ENCODE measurements at places on chromosomes 5 and 9.

DNA sequence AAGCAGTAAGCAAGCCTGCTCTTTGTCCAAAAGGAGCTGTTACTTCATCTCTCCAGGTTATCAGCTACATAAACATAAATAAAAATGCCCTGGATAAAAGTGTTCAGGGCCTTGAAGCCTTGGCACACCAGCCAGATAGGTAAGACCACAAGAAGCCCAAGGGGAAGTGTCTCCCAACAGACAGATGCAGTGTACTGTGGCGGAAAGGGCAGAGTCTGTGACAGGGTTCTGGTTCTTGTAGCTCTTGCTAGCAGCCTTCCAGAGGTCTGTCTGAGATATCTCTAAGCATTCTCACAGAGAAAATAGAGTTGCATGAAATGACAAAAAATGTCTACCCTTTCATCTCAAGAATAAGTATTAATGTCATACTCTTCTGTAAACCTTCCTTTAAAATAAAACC is 30.1 kb downstream of the ISOC1 start:
- H3K27ac ChIP-seq, result no peak overlapping the region
- H3K4me1 ChIP-seq, result peaks cover 10% of the 10 kb centered on the region
- no peak overlapping the region for H3K4me3 ChIP-seq
- no peaks in the 10 kb centered on the region for H3K27me3 ChIP-seq
- DNase-seq, result no peak

GRCh38 chr9:26950521-26950920 is 3.5 kb upstream of the PLAA start:
- H3K27ac ChIP-seq, result no peak overlapping the region
- no peaks in the 10 kb centered on the region for H3K36me3 ChIP-seq
- DNase-seq, result no peak
- no peak overlapping the region for H3K4me3 ChIP-seq

- no peaks in the 10 kb centered on the region for H3K36me3 ChIP-seq
- no peak for DNase-seq
- H3K4me1 ChIP-seq, result no peaks in the 10 kb centered on the region
- no peak overlapping the region for H3K27ac ChIP-seq
- H3K4me3 ChIP-seq, result no peak overlapping the region
- no peaks in the 10 kb centered on the region for H3K27me3 ChIP-seq
Observed at GRCh38 chr5:163269624-163270023, 167.8 kb upstream of the CCNG1 start.

GRCh38 chr9:82231411-82231810 is 242.8 kb downstream of the SPATA31D1 start:
- H3K36me3 ChIP-seq, result no peaks in the 10 kb centered on the region
- H3K4me3 ChIP-seq, result no peak overlapping the region
- H3K27ac ChIP-seq, result no peak overlapping the region
- H3K4me1 ChIP-seq, result no peaks in the 10 kb centered on the region
- no peak for DNase-seq

DNA sequence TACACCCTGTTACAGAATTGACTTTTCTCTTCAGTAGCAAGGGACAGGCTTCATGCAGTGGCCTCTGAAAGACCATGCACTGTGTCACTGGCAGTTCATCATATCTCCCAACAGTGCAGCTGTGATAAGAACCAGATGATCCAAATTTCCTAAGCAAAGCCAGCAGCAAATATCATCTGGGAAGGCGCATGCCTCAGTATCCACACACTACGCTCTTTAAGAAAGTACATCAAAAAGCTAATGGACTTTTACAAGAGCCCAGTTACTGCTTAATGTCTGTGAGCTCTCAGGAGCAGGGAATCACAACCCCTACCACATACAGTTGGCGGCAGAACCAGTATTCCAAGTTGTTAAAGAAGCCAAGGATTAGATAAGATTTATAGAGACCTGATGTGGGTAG is 25.1 kb downstream of the ADAMTSL1 start:
- H3K4me1 ChIP-seq, result no peaks in the 10 kb centered on the region
- no peak overlapping the region for H3K4me3 ChIP-seq
- no peaks in the 10 kb centered on the region for H3K27me3 ChIP-seq
- no peaks in the 10 kb centered on the region for H3K36me3 ChIP-seq

- no peaks in the 10 kb centered on the region for H3K4me1 ChIP-seq
- DNase-seq, result no peak
- no peak overlapping the region for H3K4me3 ChIP-seq
Observed at GRCh38 chr5:161676103-161676502, 9.4 kb upstream of the GABRA6 start.

DNA sequence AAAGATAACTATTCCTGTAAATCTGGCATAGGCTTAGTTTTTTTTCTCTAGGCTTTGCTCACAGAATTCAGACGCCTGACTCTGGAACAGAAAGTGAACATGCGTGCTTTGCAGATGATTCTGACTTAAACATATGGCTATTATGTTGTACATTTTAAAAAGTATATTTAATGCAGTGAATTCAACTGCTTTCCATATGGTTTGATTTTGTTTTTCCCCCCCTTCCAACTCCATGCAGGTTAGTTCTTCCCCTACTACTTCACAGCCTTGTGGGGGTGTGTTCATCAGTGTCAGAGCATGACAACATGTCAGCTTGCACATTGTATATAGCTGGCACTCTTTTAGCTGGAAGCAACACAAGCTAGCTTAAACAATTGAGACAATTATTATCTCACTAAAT is 226.8 kb downstream of the TMEM167A start:
- DNase-seq, result no peak
- H3K4me1 ChIP-seq, result no peaks in the 10 kb centered on the region
- no peak overlapping the region for H3K4me3 ChIP-seq
- H3K27me3 ChIP-seq, result no peaks in the 10 kb centered on the region
- no peak overlapping the region for H3K27ac ChIP-seq
- H3K36me3 ChIP-seq, result no peaks in the 10 kb centered on the region

DNA sequence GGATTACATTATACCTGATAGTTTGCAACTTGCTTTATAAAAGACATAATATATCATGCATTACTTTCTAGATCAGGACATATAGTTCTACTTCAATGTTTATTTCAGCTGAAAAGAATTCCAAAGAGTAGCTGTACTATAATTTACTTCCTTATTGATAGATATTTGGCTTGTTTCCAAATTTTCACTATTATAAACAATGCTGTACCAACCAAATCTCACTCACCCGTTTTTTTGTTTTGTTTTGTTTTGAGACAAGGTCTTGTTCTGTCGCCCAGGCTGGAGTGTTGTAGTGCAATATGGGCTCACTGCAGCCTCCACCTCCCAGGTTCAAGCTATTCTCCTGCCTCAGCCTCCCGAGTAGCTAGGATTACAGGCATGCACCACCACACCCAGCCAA is 132.7 kb downstream of the GNAQ start:
- no peaks in the 10 kb centered on the region for H3K4me1 ChIP-seq
- DNase-seq, result no peak
- no peaks in the 10 kb centered on the region for H3K27me3 ChIP-seq
- no peaks in the 10 kb centered on the region for H3K36me3 ChIP-seq
- H3K27ac ChIP-seq, result no peak overlapping the region

Measured in CD8-positive, alpha-beta memory T cell (primary cell).